Stimulated activated naive CD8-positive, alpha-beta T cell treated with anti-CD3 and anti-CD28 coated beads, Interleukin-15, amount 100 ng/mL, for 72 hours (primary cell): ENCODE measurements at places on chromosomes 16 and 17.

DNA sequence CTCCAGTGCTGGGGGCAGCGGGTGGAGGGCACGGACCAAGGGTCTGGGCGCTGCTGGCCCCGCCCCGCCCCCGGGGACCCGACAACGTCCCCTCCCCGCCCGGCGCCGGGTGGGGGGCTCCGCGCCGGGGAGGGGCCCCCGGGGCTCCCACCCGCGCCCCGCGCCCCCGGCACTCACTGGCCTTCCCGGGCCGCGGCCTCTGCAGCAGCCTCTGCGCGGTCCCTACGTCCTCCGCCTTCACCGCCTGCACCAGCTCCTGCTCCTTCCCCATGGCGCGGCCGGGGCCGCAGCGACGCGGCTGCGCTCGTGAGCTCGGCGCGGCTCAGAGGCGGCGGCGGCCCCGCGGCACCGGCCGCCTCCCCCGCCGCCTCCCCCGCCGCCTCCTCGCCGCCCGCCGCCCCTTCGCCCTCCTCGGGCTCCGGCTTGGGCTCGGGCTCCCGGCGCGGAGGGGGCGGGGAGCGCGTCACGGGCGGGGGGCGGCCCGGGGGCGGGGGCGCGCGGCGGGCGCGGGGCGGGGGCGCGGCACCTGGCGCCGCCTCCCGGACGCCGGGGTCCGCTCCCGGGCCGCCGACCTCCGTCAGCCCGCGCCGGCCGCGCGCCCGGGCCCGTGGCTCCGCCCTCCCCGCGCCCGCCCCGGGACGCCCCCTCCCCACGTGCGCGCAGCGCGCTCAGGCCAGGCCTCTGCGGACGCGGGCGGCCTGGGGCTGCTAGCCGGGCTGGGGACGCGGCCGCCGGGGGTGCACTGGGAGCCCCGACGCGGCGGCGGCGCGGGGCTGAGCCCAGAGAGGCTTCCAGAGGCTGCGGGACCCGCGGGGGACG, at the start of gene CASKIN1:
Gene CASKIN1, minus strand, starts transcription at position 444 of the 819 bp plus-strand sequence. Its CDS starts 173 bp downstream, at position 271.
- no peak for DNase-seq

GRCh38 chr16:11334831-11335404, 10.3 kb upstream of the RMI2 start:
- no peak for DNase-seq

GRCh38 chr17:44917456-44917855, 2.2 kb upstream of the GFAP start:
- DNase-seq: no peak

DNA sequence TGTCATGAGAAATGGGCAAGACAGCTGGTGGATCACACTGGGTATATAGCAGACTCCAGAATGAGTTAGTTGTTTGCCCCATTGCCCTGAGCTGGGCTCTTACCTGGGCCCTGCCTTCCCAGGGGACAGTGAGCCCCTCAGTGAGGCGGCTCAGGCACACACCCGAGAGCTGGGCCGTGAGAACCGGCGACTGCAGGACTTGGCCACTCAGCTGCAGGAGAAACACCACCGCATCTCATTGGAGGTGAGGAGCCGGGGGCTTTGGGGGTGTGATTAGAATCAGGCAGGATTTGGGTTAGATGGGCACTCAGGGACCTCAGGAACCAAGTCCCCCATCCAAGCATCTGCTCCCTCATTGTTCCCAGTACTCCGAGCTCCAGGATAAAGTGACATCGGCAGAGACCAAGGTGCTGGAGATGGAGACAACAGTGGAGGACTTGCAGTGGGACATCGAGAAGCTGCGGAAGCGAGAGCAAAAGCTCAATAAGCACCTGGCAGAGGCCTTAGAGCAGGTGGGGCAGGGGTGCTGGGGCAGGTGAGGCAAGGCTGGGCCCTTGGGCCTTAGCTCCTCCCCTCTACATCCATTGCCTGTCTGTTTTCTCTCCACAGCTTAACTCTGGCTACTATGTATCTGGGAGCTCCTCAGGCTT, 2.8 kb downstream of the RNF40 start:
- DNase-seq: no peak

DNA sequence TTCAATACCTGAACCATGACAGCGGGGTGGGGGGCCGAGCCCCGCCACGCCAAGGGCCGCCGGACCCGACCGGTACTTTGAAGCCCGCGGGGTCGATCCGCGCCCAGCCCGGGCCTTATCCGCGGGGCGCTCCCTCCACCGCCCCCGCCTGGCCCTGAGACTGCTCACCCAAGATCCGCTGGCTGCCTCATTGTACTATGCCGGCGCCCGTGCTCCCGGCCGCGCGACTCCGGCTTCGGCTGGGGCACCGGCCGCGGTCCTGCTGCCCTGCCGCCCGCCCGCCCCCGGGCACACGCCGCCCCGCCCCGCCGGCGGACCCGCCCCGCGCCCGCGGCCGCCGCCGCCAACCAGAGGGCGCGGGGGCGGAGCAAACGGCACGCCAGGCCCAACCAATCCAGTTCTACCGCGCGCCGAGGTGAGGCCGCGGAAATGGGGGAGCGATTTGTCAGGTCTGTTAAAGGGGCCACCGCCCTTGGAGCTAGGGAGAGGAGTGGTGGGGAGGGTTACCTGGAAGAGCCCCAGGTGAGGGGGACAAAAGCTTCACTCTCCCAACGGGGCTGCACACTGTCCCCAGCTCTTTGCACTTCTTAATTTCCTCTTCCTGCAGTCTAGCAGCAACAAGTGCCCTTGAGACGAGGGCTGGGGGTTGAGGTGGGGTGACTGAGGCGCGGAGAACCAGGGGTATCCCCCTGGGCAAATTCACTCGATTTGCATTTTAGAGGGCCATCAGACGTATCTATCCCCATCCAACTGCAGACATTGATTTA, at the start of gene TEX2:
Gene TEX2, minus strand, starts transcription at position 261 of the 767 bp plus-strand sequence. CDS start 49,043 bp downstream, outside the sequence.
- DNase-seq: peak; percentile 90

DNA sequence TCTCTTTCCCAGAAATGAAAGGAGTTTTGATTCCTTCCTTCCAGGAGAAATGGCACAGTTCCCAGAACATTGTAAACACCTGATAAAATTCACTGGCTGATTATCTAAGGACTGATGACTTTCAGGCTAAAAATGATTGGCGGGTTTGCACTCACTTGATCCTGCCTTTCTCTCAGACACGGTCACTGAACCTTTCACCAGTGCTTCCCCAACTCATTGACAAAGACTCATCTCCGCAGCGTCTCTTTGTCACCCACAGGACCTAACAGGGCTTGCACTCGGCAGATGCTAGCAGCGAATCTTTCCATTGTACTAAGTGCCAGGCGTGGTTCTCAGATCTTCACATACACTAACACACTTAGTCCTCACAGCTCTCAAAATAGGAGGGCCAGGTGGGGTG, 7.3 kb upstream of the DHRS7C start:
- no peak for DNase-seq

- no peak for DNase-seq
These were observed 396.7 kb upstream of the MAF start for GRCh38 chr16:79997257-79997656.

DNA sequence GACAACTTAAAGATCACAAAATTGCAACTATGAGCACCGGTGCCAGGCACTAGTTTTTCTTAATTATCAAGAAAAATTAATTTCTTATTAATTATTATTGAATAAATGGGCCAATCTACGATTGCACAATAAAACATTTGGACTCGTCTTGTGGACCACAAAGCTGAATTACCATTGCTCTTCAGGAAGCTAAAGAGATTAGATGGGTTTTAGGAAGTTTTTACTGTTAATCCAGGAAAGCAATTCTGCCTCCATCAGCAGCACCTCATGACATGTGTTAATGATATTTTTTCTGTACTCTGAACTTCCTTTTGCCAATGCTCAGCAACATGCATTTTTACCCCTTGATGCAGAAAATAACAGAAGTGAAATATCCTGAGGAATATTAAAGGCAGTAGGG, 37.9 kb downstream of the HS3ST3A1 start:
- DNase-seq: no peak

- DNase-seq: no peak
These were observed 598.4 kb upstream of the SOX9 start for GRCh38 chr17:71522383-71522782.

DNA sequence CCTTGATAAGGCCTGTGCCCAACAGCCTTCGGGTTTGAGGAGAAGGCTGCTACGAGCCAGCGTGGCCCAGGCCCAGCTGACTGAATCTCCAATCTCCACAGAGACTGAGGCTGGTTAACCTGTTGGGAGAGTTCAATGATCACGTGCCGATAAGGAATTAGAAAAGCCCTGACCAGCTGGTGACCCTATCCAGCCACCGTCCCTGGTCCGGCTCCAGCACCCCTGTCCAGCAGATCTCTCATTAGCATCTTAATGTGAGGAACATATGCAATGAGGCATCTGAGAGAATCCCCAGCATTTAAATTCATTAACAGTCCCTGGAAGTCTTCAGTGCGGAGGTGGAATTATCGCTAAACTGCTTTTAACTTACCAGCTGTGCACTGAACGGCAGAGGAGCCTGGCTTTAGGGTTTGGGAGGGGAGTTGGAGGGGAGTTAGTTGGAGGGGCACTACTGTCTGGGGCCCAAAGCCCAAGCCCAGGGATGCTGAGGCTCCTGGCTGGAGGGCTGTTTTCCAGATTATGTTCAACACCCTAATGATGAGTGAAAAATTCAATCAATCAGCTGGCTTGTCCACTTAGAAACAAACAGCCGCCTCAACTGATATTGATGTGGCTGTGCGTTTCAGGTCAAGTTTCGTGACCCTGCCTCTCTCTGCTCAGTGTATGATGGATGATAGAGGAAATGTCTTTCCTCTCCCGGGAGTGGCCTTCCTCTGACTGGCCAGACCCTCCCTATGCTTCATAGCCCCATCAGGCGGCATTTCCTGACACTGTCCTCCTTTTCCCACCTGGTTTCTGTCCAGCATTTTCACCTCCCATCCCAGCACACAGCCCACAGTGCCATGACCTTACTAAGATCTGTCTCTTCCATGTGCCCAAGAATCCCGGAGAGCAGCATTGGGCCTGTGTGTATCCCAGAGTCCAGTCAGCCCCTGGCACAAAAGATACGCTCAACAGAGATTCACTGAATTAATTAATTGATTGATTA, 184.5 kb downstream of the CCT6B start:
- DNase-seq: no peak

GRCh38 chr17:77772461-77772897, 186.0 kb upstream of the TNRC6C start:
- peak; percentile 69 for DNase-seq

DNA sequence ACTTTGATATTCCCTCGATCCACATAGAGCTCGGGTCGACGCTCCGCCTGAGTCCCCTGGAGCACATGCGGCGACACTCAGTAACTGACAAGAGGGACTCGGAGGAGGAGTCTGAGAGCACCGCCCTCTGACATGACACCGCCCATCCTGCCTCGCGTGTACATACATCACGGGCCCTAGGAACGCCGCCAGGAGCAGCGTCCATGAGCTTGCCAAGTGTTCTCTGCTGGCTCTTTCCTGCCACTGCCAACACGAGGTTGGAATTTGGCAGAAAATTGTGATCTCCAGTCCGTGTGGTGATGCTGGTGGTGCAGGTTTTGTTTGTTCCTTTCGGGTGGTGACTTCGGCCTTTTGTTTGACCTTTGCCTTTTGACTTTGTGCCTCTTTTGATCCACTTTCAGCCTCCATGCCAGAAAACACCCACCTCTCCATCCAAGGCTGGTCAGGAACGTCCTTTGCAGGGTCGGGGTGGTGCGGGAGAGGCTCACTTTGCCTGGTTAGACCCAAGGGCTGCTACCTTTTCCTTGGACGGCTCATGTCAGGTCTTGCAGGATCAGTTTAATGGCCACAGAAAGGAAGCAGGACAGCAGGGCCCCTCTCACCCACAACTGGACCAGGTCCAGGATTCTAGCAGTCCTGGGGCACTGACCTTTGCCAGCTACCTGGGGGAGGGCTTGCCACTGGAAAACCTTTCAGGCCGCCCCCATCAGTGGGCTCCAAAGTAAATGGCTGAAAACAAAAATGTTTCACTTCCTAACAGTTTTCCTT, 27.6 kb downstream of the ELAC2 start:
- DNase-seq: no peak

- no peak for DNase-seq
These were observed 33.5 kb downstream of the ZFPM1 start for GRCh38 chr16:88486398-88487123.

DNA sequence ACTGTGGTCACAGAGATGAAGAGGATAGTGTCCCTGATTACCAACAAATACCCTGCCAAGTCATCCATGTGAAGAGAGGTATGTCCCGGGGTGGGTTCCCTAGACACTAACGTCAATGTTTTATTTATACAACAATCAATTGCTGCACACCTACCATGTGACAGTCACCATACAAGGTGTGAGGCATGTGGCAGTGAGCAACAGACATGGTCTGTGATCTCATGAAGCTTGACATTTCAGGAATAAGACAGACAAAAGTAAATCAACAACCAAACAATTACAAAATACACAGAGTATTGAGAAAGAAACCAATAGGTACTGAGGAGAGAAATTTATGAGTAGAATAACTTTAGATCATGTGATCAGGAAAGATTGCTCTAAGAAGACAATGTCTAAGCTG, 268.6 kb downstream of the MRTFB start:
- DNase-seq: no peak

GRCh38 chr16:68377667-68378393, 67.0 kb downstream of the PRMT7 start:
- no peak for DNase-seq

DNA sequence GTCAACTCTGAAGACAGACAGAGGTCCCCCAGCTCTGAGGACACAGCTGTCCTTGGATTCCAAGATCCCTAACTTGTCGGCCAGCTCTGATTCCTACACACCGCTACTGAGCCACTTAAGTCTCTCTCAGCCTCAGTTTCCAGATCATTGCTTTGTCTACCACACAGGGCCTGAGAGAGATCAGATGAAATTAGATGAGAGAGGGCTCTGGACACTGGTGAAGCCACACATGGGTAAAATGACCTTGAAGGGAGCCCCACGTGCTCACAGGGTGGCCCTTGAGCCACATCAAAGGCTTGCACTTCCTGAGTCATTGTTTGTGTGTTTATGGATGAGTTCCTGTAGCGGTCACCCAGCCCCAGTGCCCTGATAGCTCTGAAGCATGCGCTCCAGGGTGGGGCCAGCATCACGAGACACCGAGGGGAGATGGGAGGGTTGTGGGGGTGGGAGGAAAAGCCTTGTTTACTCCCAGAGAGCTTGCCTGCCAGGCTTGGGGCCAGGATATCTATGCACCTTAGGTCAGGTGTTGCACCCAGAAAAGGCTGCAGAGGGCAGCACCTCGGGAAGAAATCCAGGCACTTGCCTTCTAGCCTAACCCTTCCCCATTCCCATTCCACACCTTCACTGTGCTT, 32.7 kb upstream of the SLC6A2 start:
- no peak for DNase-seq

- DNase-seq: no peak
These were observed 7.8 kb upstream of the MYH8 start for GRCh38 chr17:10429421-10430045.

GRCh38 chr17:61427567-61427966, 24.7 kb upstream of the TBX4 start:
- DNase-seq: no peak

GRCh38 chr17:17504341-17505140, 8.3 kb upstream of the RASD1 start:
- no peak for DNase-seq
